ENCODE measurements at places on chromosomes 3 and 15.

- no peak for DNase-seq
Observed at GRCh38 chr15:98443526-98443925, 204.8 kb upstream of the IGF1R start.

GRCh38 chr3:137116619-137117018 lies 158.8 kb downstream of the IL20RB start:
- DNase-seq, result no peak

GRCh38 chr3:56989169-56989976 lies 71.1 kb upstream of the SPATA12 start:
- no peak for DNase-seq

GRCh38 chr3:53236112-53236841 lies 19.5 kb downstream of the TKT start:
- no peak for DNase-seq

GRCh38 chr3:23701716-23702597 lies 103.8 kb upstream of the UBE2E1 start:
- no peak for DNase-seq

DNA sequence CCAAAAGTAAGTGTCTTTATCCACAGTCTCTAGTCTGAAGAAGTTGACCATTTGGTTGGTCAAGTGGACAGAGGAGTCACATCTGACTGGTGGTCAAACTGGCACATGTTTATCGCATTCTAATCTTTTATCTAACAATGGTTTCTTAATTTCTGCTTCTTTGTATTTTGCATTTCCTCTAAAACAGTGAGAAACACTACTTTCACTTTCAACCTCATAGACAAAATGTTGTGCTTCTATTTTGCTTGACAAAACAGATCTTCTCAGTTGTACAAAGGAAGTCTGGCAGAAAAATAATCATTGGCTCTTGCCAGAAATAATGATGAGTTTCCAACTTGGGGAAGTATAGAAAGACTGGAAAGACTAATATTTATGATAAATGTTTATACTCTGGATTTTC lies 103.9 kb downstream of the MME start:
- no peak for DNase-seq

- DNase-seq, result no peak
Observed at GRCh38 chr3:148158210-148158609, 539.5 kb upstream of the AGTR1 start.

GRCh38 chr3:69309814-69310213 lies 76.1 kb downstream of the FRMD4B start:
- no peak for DNase-seq

GRCh38 chr3:119562307-119562961 lies 3.0 kb upstream of the CD80 start:
- no peak for DNase-seq

GRCh38 chr3:128281461-128282367 lies 128.4 kb downstream of the EEFSEC start:
- no peak for DNase-seq

- no peak for DNase-seq
Observed at GRCh38 chr15:84961114-84961452, 20.6 kb upstream of the PDE8A start.
